Activated T-helper 17 cell treated with anti-CD3 and anti-CD28 coated beads, Interleukin-2, amount 50 U/mL, for 72 hours (primary cell): ENCODE measurements at places on chromosomes 11 and 22. TPM values are rescaled to one million over a fixed set of nuclear protein-coding genes. Genes with fewer than 3 reads are reported as not detected.

DNA sequence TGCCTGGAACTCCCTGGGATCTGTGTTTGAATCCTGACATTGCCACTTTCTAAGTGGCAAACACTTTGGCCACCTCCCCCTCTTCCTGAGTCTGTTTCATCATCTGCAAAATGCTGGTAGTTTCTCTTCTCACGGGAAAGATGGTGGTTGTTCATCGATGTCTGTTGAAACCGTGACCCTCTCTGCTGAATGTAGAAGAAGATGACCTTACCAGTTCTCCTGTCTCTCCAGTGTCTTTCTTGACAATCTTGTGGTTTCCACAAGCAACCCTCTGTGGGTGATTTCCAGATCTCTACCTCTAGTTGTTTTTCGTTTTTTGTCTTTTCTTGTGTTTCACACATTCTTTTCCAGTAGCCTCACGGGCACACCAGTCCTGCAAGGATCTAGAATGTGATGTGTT lies 27.5 kb downstream of the ZBTB16 start:
- ATAC-seq: peak; percentile 65

- no peak for ATAC-seq
These were observed 53.4 kb upstream of the CRYBB3 start for GRCh38 chr22:25146307-25146706.

GRCh38 chr22:36224245-36224644 lies 15.1 kb downstream of the APOL2 start:
- ATAC-seq: no peak

DNA sequence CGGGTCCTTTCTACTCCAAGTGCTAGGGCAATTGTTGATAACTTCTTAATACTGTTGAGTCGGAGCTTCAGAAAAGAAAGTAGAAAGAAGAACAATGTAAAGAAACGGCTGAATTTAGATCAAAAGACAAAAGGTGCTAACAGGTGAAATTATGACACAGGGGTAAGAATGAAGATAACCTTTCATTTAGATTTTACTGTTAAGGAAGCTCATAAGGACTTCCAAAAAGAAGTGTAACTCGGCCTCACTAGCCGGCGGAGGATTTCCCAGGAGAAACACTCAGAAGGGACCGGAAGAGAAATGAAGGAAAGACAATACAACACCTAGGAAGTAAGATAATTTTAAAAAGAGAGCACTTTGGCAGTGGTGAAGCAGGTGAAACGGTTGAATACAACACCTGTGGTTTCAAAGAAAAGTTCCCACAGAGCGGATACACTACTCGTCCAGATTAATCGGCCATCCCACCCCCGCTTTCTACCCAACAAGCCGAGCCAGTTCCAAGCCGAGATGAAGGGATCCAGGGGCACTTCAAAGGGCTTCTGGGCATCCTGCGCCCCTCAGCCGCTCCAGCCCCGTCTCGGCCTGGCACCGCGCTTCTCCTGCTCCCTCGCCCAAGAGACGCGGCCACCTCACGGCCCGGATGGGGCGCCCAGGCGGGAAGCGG lies 737 bp downstream of the PPP2R1B start:
- ATAC-seq: peak; percentile 34

DNA sequence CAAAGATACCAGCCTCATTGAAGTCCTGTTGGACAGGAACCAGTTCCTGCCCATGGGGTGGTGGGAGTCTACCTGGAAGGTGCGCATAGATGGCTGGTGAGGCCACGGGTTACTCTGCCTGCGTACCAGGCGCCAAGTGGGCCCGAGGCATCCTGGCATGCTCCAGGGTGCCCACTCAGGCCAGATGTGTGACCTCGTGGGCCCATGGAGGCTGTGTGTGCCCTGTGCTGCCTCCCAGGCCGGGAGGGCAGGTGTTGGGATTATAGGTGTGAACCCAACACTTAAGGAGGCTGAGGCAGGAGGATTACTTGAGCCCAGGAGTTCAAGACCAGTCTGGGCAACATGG lies 23.1 kb downstream of the TANGO2 start:
- no peak for ATAC-seq

GRCh38 chr11:105492010-105492409 lies 117.9 kb upstream of the GRIA4 start:
- ATAC-seq: no peak

DNA sequence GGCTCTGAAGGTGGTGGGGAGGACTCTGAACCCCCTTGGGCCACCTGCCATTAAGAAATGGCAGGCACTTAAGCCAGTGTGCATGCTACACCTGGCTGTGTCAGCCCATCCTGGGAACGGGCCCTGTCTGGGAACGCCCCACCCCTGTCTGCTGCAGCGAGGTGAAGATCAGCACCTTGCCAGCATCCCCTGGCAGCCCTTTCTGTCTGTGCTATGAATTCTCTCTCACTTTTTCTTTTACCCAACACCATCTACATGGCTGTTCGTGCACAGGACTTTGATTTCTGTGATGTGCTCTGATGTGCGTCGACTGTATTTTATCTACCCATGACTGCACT lies 452.9 kb upstream of the B3GAT1 start:
- no peak for ATAC-seq

DNA sequence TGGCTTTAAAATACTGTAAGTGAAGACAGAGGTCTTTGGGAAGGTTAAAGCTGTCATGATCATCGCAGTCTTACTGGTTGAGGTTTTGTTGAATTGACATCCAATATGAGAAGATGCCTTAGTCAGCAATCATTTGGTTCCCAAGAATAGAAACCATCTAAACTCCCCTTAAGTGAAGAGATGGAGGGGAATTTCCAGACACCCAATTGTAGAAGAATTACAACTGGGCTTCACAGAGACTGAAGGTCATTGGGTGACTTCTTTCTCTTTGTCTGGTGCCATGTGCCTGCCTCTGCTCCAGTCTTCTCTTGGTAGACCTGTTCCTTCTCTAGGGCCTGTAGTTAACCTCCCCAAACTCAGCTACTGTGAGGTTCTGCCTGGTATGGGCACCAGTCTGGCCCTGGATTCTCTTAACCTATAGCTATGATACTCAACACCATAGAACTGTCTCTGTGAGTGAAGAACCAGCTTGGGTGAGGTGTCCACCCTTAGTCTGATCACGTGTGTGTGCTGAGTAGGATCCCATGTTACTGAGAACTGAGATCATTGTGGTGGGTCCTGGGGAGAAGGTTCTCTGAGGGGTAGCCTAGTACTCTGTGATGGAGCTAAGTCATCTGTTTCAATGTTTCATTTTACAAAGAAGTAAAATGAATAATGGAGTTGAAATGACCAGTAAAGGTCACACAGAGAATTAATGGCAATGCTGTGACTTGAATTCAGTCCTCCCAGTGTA lies 182.5 kb downstream of the CSNK2A3 start:
- ATAC-seq: peak; percentile 41

DNA sequence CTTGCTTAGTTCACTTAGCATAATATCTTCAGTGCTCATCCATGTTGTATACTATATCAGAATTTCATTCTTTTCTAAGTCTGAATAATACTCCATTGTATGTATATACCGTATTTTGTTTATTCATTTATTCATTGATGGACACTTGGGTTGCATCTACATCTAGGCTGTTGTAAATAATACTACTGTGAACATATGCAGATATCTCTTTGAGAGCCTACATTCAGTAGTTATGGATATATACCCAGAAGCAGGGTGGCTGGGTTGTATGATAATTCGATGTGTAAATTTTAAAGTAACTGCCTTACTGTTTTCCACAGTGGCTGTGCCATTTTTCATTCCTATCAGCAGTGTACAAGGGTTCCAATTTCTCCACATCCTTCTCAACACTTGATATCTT lies 116.5 kb downstream of the TMEM135 start:
- ATAC-seq: no peak

DNA sequence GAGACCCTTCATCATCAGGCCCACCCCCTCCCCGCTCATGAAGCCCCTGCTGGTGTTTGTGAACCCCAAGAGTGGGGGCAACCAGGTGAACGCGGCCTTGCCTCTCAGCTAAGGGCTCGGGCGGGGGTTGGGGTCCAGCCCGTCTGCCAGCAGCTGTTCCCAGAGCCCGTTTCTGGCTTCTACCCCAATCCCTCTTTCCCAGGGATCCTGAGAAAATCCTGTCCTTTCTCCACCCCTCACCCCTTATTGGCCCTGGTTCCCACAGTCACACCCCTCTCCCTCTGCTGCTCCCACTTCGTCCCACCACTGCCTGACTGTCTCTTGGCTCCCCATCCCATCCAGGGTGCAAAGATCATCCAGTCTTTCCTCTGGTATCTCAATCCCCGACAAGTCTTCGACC lies 9.4 kb upstream of the MDK start:
- ATAC-seq: no peak

- no peak for ATAC-seq
These were observed 15.2 kb downstream of the ALKBH8 start for GRCh38 chr11:107550304-107550703.

DNA sequence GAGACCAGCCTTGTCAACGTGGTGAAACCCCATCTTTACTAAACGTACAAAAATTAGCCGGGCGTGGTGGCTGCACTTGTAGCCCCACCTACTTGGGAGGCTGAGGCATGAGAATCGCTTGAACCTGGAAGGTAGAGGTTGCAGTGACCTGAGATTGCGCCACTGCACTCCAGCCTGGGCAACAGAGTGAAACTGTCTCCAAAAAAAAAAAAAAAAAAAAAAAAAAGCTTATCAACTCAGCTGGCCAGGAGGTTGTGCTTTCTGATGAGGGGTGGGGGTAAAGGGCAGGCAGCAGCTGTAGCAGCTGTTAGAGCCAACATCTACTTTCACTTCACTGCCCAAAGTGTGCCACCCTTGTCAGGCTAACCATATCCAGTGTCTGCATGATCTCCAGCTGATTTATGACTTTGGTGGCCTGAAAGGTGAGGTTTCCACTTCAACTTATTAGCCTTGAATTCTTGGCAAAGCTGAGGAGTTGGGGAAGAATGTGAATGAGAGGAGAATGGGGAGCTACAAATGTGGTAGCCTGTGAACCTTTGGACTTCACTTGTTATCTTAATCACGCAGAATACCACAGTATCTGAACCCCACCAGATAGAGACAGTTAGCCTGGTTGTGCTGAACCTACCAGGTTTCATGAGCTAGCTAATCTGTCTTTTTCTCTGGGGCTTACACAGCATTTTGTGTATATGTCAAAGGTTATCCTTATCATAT lies 19.6 kb downstream of the RNF121 start:
- ATAC-seq: no peak

GRCh38 chr11:28243581-28243980 lies 135.4 kb downstream of the METTL15 start:
- ATAC-seq: no peak

DNA sequence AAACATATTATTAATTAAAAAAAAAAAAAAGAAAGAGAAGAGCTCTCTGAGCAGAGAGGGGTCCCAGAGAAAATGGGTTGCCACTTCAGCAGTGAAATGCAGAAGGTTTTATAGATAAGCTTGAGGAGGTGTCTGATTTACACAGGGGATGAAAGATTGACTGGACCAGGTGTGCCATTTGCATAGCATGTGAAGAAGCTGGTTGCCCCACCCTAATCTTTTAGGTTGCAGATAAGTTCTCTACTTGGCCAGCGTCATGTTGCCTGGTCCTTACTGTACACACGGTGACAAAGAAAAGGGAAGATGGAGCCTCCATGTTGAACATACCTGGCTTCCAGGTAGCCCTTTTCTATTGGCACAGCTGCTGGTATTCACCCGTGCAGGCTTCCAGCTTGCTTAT lies 41.4 kb downstream of the MS4A2 start:
- no peak for ATAC-seq

GRCh38 chr11:77213029-77213579 lies 85.1 kb downstream of the MYO7A start:
- ATAC-seq: no peak

GRCh38 chr11:69470301-69470700 lies 11.2 kb upstream of the LINC01488 start:
- ATAC-seq: no peak

GRCh38 chr22:29670626-29671025 lies 49.2 kb upstream of the CABP7 start:
- no peak for ATAC-seq

DNA sequence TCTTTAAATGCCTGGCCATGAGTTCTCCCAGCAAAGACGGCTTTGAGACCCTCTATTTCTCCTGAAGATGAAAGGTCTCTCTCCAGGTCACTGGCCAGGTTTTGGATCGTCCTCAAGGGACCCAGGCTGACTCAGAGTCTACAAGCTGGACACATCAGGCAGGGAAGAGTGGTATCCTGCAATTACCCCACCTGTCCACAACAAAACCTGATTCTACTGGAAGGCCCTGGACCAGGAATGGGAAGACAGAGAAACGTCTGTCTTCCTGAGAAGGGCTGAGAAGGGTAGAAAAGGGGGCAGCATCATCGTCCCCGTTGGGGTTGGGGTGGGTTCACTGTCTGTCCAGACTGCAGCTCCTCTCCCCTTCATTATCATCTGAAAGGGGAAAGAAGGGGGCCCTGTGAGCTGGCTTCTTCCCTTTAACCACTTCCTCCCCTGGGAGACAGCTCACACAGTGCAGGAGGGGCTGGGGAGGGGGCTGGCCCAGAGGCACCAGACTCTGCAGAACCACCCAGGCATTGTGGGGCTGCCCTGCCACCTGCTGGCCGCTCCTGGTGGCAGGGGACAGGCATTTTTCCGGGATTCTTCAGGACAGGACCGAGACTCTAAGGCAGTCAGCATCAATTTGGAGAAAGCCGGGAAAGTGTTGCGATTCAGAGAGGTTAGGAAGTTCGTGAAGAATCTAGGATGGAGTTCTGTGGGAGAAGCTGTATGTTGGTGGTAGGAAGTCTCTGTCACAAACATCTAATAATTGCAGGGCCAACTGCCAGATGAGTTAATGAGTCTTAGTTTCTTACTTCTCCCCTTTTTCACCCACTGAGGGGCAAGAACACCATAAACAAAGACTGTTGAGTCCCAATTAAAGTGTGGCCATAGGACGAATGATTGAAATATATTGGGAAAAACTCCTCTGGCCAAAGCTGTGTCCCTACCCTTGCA lies 57.6 kb downstream of the SYN3 start:
- ATAC-seq: peak; percentile 43

DNA sequence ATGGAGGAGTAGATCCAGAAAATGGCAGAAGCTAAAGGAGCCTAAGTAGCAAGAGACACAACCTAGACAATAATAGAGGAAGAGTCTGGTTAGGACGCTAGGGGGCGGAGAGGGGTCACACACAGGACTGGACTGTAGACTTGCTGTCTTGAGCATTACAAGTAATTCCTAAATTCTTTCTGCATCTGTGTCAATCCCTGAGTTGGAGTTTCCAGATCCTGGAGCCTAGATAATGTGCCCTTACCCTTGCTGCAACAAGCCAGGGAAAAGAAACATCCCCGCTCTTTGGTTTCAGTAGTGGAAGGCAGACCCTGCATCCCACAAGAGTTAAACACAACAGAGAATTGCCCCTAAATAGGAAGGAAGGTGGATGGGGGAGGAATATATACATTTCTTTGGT lies 14.9 kb upstream of the CCDC73 start:
- ATAC-seq: peak; percentile 85

- ATAC-seq: peak; percentile 28
These were observed 1.0 kb downstream of the ZBTB16 start for GRCh38 chr11:114060392-114061047.

SNX32 gene
- total RNA-seq: 1.6 TPM

TNNT3 gene
- total RNA-seq: 26.2 TPM

CD248 gene
- total RNA-seq: not detected

PARVA gene
- not detected for total RNA-seq

SLC43A3 gene
- 346 TPM for total RNA-seq

C11orf97 gene
- not detected for total RNA-seq

OR51B4 gene
- total RNA-seq: not detected

EMID1 gene
- not detected for total RNA-seq

HEPHL1 gene
- total RNA-seq: not detected

MICALL1 gene
- 10.3 TPM for total RNA-seq

PRG3 gene
- total RNA-seq: not detected

BAIAP2L2 gene
- 0.84 TPM for total RNA-seq
